ENCODE measurements at places on chromosomes 16 and 17.

DNA sequence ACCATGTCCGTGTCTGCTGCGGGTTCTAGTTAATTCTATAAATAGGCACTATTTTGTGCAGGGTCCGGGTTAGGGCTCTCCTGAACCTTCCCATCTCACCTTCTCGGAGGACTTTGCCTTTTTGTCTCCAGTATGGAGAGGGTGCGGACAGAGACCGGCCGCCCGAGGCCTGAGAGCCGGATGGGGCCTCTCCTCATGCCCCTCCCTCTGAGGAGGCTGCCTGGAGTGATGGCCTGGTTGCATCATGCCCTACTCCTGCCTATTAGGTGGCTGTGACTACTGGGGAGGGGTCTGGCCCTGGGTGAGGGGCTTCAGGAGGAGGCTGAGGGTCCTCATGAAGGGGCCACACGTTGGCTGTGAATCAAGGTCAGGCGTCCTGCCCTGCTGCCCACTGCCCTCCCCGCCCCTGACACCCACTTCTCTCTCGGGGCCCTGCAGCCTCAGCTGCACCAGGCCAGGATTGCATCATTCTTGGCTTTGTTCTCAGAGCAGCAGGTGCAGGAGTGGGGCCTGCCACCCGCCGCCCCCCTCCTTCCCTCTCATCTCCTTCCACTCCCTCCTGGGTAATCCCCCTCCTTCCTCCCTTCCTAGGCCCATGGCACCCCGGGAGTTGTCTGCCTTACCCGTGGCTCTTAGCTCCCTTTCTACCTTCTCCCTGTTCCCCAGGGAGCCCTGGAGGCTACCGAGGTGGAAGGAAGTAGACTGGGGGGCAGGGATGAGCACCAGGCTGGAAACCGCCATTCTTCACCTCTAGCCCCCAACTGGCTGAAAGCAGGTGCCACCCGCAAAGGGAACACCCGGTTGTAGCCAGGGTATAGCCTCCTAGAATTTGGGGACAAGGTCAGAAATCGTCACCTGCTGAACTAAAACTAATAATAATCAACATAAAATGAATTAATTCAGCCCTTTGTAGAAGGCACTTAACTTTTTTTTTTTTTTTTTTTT is 12.7 kb upstream of the ARHGAP23 start:
- DNase-seq = peak; percentile 26

DNA sequence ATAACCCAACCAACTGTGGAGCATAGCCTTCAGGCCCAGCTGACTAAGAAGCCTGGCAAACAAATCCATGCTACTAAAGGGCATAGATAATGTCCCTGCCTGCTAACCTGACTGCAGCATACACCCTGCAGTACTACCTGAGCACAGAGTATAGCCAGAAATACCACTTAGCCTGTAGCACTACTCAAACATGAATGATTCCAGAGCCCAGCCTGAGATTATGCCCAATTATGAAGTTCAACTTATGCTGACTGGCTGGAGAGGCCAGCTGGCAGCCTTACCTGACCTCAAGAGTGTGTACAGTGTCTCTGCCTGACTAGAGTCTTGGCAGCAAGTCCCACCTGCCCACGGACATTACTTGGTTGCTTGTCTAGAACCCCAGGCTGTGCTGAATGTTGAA is 1265.3 kb downstream of the CDH11 start:
- no peak for DNase-seq

DNA sequence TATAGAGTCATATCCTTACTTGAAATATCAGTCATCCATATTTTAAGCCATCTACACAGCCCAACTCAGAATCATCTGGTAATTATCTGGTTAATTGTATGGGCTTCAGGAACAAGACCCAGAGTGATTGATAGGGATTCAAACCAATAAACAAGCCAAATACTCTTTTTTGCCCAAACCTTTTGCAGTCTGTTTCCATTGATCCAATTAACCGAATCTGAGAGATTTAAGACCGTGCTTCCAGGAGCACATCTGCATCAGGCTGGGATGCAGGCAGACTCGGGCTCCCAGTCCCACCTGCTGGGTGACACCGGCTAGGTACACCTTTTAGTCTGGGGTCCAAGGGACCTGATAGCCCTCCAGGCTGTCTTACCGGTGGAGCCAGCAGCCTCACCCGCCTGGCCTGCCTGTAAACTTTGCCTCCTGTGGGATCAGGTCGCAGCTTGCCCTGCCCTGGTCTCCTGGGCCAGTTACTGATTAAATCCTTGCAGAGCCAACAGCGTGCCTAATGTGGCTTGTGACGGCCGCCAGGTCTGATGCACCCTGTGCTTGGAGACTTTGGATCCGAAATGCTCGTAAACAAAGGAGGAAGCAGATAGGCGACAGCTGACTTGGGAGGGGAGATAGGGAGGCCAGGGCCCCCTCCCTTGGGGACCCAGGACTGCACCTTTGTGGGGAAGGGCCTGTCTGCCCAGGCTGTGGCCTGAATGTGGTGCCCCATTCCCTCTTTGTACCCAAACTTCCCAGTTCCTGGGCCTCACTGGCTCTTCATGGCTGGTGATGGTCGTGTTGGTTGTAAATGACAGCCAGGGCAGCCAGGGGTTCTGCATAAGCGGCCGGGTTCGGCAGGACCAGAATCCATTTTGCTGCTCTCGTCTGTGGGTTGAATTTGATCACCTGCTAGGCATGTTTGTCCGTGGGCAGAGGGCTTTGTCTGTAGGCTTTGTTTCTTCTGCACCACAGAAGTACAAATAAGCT is 3.8 kb downstream of the CMIP start:
- DNase-seq = no peak

- DNase-seq = no peak
Measured at GRCh38 chr16:27687605-27688004, 137.7 kb downstream of the KATNIP start.

DNA sequence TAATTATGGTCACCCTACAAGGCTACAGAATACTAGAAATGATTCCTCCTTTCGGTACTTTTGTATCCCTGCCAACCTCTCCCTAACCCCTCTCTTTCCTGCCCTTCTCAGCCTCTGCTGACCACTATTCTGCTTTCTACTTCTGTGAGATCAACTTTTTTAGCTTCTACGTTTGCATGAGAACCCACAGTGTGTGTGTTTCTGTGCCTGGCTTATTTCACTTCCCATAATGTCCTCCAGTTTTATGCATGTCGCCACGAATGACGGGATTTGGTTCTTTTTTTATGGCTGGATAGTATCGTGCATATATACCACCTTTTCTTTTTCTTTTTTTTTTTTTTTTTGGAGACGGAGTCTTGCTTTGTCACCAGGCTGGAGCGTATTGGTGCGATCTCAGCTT is 92.1 kb downstream of the RAP1GAP2 start:
- DNase-seq = no peak

DNA sequence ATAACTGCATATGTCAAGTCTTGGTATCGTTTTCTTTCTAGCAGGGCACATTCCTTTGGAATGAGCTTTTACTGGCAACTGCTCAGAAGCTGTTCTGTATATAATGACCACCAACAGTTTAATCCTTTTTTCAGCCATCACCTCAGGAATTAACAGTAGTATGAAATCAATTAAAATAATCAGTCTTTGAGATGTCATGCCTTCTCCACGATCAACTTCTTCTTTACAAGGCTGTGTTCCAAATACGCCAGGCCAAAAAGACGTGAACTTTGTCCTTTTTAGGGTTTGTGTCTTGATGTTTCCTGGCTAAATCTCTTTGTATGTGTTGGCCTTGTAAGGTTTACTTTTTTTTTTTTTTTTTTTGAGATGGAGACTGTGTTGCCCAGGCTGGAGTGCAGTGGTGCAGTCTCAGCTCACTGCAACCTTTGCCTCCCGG is 54.9 kb downstream of the ABCC1 start:
- DNase-seq = no peak

DNA sequence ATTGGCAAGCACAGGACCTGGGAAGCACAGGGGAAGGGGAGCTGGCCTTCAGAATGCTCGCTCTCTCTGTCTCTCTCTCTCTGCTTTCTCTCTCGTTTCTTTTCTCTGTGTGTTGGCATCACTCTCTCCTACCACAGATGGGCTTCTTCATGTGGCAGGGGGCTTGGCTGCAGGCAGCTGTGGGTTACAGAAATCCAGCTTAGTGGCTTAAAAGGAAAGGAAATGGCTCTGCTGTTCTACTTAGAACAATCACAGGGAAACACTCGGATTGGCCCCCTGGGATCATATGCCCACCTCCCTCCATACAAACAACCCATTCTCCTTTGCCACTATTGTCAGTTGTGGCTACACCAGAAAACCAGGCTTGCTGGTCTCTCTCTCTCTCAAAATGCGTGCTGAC is 20.4 kb downstream of the TBX2 start:
- DNase-seq = no peak

- no peak for DNase-seq
Measured at GRCh38 chr17:32596628-32597027, 109.8 kb downstream of the CDK5R1 start.

- DNase-seq = no peak
Measured at GRCh38 chr17:70201872-70202419, 32.6 kb downstream of the KCNJ2 start.

Measured in activated CD4-positive, alpha-beta memory T cell treated with anti-CD3 and anti-CD28 coated beads, Interleukin-2, amount 10 ng/mL, durations not matched to agents 7 days and 5 days (primary cell).